ENCODE measurements at places on chromosomes 2 and 18. TPM values are rescaled to one million over a fixed set of nuclear protein-coding genes. Genes with fewer than 3 reads are reported as not detected.

DNA sequence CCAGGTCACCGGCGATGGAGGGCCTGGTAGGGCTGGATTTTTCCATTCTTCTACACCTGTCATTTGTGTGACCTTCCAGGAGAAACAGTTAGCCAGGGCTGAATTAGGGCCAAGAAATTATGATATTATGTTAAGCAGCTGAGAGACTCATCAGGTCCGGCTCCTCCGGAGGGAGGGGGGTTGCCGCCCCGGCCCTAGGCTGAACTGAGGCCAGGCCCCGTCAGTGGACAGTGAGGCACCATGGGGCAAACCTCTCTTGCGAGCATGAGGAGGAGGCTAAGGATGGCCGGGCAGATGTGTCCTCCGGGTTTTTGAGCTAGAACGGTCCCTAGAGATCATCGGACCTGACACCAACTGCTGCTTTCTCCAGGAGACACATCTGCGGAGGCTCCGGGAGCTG, 150.1 kb downstream of the SOX11 start:
- H3K27me3 ChIP-seq: no peaks in the 10 kb centered on the region
- no peak overlapping the region for H3K27ac ChIP-seq
- no peaks in the 10 kb centered on the region for H3K36me3 ChIP-seq
- H3K4me3 ChIP-seq: no peak overlapping the region

- DNase-seq: no peak
- H3K27ac ChIP-seq: no peak overlapping the region
- no peaks in the 10 kb centered on the region for H3K4me1 ChIP-seq
- H3K27me3 ChIP-seq: no peaks in the 10 kb centered on the region
- no peaks in the 10 kb centered on the region for H3K36me3 ChIP-seq
- no peak overlapping the region for H3K4me3 ChIP-seq
Measured at GRCh38 chr2:58594762-58595161, 353.6 kb upstream of the FANCL start.

- DNase-seq: no peak
- H3K4me1 ChIP-seq: no peaks in the 10 kb centered on the region
- H3K4me3 ChIP-seq: no peak overlapping the region
- H3K36me3 ChIP-seq: no peaks in the 10 kb centered on the region
- no peak overlapping the region for H3K27ac ChIP-seq
- no peaks in the 10 kb centered on the region for H3K27me3 ChIP-seq
Measured at GRCh38 chr2:239619369-239619768, 218.5 kb upstream of the HDAC4 start.

DNA sequence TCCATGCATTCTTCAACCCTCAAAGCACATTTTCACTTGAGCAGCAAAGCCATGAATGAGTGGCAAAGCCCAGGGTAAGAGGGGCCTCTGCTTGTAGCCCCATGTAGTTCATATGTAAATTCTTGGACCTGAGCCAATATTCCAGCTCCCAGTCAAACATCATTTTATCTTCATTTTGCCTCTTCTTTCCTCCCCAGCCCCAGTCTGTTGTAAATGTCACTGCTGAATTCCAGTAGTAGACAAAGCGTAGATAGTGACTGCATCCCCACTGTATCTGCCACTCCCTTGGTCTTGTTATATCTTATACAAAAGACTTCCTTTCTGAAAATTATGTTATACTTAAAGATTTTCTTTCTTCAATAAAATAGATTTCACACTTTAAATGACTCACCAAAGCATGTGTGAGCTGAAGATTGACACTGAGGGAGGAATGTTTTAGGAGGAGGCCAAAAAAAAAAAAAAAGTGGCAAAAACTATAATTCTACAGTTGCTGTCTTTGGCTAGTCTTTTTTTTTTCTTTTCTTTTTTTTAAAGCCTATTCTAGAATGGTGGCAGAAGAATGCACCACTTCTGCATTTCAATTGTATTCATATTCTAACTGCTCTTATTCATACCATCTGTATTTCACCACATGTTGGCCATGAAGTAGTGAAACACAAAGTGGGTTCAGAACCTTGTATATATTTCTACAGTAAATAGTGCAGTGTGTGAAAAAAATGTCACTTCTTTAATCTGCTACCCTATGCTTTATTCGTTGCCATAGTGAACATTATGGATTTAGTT, 306.1 kb downstream of the CPS1 start:
- H3K4me3 ChIP-seq: no peak overlapping the region
- no peaks in the 10 kb centered on the region for H3K27me3 ChIP-seq
- no peak overlapping the region for H3K27ac ChIP-seq
- no peaks in the 10 kb centered on the region for H3K36me3 ChIP-seq
- no peaks in the 10 kb centered on the region for H3K4me1 ChIP-seq

DNA sequence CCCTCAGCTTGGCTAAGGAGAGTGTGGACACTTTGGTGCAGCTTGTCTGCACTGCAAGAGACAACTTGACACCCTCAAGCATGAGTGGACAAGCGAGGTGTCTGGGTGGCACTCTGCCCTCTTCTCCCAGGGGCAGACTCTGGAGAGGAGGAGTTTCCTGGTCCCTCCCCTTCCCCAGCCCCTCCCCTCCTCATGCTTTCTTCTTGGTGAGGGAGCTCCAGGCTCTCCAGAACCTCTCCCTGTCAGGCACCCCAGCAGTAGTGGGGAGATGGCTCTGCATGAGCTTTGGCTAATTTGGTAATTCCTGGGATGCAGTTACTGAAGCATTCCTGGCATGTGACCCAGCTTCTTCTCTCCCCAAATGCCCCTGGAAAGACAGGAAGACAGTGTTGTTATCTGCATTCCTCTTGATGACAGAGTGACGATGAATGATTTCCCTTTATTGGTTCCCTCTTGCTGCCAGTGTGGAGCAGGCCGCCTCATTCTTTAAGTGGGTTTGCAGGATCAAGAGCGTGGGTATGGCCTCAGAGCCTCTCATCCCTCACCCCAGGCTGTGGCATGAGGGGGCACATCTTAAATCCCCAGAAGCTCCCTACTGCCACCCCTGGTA, 89.2 kb downstream of the STPG4 start:
- H3K27ac ChIP-seq: peak overlapping the region; percentile 60
- no peak for DNase-seq
- no peaks in the 10 kb centered on the region for H3K27me3 ChIP-seq
- H3K36me3 ChIP-seq: peaks cover 12% of the 10 kb centered on the region

DNA sequence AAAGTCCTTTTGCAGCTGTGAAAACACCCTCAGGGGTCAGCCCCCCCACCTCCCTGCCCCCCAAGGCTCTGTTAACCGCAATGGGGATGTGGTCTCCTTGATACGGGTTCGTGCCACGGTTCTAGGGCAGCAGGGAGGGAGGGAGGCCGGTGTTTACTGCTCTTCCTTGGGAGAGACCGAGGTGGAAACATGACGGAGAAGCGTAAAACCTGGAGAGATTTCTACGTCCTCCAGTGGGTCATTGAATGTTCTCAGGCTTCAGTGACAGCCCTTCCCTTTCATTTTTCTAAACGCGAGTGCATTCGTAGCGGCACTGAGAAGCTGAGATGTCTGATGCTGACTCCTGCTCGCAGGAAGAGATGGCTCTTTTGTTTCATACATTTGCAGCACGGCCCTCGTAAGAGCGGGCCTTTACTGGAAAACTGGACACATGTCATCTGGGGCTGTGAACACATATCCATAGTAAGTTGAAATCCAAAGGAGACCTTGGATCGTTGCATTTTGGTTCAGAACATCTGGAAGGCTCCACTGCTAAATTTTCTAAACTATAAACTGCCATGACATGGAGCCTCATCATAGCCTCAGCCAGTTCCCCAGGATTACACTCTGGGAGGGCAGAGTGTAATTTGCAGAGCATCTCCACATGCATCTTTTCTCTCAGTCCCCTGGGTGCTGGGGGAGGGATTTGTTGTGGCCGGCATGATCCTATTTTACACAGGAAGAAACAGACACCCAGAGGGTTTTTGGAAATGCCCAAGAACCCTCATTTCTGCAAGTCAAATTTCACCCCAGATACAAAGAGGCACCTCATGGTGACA, 40.6 kb upstream of the HDAC4 start:
- no peak for DNase-seq
- H3K4me1 ChIP-seq: peaks cover 23% of the 10 kb centered on the region
- peaks cover 4% of the 10 kb centered on the region for H3K27me3 ChIP-seq
- no peaks in the 10 kb centered on the region for H3K36me3 ChIP-seq
- no peak overlapping the region for H3K27ac ChIP-seq

The LANCL1 gene
- total RNA-seq: 32.2 TPM

GRCh38 chr2:172927641-172928357, 147.8 kb upstream of the MAP3K20 start:
- H3K36me3 ChIP-seq: no peaks in the 10 kb centered on the region
- H3K4me1 ChIP-seq: peaks cover 10% of the 10 kb centered on the region
- no peaks in the 10 kb centered on the region for H3K27me3 ChIP-seq

DNA sequence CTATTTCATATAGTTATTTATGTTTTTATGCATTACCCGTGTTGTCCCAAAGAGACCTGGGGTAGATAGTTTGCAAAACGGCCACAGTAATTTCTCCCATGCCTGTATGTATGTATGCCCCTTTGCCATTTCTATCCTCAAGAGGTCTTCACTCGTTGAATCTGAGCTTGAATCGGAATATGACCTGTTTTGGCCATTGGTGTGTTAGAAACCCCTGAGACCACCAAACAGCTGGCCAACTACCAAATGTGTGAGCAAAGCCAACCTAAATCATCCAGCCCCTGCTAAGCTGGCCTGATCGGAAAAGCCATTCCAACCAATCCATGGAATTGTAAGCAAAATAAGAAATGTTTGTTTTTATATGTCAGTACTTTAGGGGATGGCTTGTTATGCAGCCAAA, 23.4 kb upstream of the INO80C start:
- peaks cover 36% of the 10 kb centered on the region for H3K4me1 ChIP-seq
- no peak overlapping the region for H3K4me3 ChIP-seq
- H3K27ac ChIP-seq: no peak overlapping the region
- no peaks in the 10 kb centered on the region for H3K27me3 ChIP-seq

DNA sequence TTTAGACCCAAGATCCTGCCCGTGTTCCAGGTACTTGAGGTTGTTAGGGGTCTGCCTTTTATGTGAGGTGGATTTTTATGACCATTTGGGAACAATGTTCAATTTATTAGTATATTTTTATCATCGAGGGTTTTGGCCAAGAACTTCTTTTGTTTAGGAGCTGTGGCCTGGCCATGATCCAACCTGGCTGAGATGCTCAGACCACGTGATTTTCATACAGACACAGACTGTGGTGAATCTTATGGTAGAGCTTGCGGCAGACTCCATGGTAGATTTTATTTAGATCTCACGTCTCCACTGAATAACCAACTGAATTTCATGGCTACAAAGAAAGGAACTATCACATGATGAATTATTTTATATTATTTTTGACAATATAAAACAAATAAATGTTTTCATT, 405.5 kb upstream of the VWC2L start:
- H3K27ac ChIP-seq: no peak overlapping the region
- no peaks in the 10 kb centered on the region for H3K27me3 ChIP-seq
- no peaks in the 10 kb centered on the region for H3K4me1 ChIP-seq

DNA sequence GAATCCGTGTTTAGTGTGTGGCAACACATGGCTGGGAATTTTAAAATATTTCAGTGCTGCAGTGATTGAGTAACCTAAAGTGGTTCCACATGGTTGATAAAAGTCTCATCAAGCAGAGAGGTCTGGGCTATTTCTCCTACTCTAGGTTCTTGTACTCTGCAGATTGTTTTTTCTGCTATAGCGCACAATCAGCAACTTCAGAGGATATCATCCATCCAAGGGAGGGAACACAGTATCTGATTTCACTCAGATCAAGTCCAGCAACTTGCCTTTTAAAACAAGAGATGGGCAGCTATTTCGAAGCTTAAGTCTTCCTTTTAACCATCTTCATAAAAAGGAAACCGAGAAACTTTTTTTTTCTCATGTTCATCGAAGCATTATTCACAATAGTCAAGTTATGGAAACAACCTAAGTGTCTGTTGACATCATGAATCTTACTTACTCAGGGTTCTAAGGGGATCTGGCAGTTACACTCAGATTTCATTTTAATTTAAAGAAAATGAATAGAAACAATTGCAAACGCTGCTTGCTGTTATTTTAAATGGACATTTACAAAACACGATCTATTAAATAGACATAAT, 172.7 kb upstream of the TRIB2 start:
- no peak for DNase-seq
- no peaks in the 10 kb centered on the region for H3K36me3 ChIP-seq
- peaks cover 5% of the 10 kb centered on the region for H3K4me1 ChIP-seq
- H3K27ac ChIP-seq: no peak overlapping the region

- H3K36me3 ChIP-seq: no peaks in the 10 kb centered on the region
- H3K27me3 ChIP-seq: no peaks in the 10 kb centered on the region
- DNase-seq: no peak
- no peak overlapping the region for H3K4me3 ChIP-seq
- no peak overlapping the region for H3K27ac ChIP-seq
Measured at GRCh38 chr2:114005110-114005783, 115.4 kb downstream of the ACTR3 start.

DNA sequence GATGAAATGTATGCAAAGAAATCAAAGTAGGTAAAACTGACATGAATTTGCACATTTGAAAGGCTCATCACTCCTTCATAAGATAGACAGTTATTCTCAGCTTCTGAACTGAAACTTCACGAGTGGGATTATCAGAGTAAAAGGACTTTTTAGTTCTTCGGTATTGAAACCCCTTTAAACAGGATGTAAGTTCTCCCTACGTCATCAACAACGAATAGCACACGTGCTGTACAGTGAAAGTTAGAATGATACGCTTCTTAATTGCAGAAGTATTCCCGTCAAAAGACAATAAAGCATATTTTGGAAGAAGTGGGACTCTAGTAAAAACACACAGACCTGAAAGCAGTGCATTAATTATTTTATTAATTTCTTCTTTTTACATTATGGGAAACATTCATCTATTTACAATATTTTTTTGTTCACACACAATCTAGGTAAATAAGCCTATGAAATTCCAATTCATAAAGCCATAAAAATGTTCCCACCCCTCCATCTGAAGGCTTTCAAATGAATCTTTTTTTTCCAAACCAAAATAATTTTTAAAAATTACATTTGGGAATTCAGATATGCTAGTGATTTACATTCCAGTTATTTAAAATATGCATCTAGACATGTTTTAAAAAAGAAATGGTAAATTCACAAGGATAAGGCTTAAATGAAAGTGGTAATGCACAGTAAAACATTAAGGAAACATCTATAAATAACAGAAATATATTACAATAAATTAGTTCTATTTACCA, 45.9 kb downstream of the TGIF1 start:
- no peak overlapping the region for H3K27ac ChIP-seq
- peaks cover 7% of the 10 kb centered on the region for H3K27me3 ChIP-seq
- DNase-seq: no peak
- H3K4me1 ChIP-seq: peaks cover 8% of the 10 kb centered on the region

- H3K27ac ChIP-seq: no peak overlapping the region
- H3K36me3 ChIP-seq: no peaks in the 10 kb centered on the region
- no peaks in the 10 kb centered on the region for H3K27me3 ChIP-seq
- H3K4me3 ChIP-seq: no peak overlapping the region
- H3K4me1 ChIP-seq: no peaks in the 10 kb centered on the region
Measured at GRCh38 chr2:24459224-24460161, 31.6 kb upstream of the NCOA1 start.

The MYO7B gene
- total RNA-seq: 2.2 TPM

DNA sequence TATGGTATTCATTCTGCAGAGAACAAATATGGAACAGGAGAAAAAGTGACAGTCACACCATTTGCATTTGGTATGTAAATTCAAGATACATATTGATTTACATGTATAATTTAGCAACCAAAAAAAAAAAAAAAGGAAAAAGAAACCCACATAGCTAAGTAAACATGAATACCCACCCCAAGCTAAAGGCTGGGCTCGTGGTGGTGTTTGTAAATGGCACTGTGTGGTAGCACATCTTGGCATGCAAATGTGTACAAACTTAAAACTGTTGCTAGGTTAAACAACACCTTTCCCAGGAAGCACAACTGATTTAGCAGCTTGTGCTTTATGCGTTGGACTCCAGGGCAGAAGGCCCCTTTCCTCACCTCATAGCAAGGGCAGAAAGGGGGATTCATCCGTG, 481.1 kb upstream of the CELF4 start:
- H3K36me3 ChIP-seq: no peaks in the 10 kb centered on the region
- no peaks in the 10 kb centered on the region for H3K27me3 ChIP-seq
- H3K4me1 ChIP-seq: no peaks in the 10 kb centered on the region
- no peak for DNase-seq
